PC-3 (cell line): ENCODE measurements at places on chromosomes 7 and 10. TPM values are rescaled to one million over a fixed set of nuclear protein-coding genes. Genes with fewer than 3 reads are reported as not detected.

DNA sequence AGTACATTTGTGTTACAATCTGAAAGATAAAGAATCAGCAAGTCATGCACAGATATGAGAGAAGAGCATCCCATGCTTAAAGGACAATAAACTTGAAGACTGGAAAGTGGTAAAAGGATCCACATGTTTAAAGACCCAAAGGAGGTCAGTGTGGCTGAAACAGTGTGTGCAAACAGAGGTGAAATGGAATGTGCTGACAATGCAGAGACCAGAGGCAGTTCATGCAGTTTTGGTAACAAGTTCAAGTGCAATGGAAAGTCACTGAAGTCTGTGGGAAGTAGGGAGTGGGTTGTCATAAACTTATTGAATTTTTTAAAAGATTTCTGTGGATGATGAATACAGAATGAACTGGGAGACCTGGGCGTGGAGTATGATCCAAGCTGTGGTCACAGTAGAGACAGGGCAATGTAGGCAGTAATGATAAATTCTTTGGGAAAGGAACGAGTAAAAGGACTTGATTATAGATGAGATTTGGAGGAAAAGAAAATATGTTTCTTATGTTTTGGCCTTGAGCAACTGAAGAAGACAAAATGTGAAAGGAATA lies 408.0 kb downstream of the HGF start:
- no peak for DNase-seq

The CISD1 gene
- total RNA-seq: 57.1 and 68.8 TPM in 2 replicates

DNA sequence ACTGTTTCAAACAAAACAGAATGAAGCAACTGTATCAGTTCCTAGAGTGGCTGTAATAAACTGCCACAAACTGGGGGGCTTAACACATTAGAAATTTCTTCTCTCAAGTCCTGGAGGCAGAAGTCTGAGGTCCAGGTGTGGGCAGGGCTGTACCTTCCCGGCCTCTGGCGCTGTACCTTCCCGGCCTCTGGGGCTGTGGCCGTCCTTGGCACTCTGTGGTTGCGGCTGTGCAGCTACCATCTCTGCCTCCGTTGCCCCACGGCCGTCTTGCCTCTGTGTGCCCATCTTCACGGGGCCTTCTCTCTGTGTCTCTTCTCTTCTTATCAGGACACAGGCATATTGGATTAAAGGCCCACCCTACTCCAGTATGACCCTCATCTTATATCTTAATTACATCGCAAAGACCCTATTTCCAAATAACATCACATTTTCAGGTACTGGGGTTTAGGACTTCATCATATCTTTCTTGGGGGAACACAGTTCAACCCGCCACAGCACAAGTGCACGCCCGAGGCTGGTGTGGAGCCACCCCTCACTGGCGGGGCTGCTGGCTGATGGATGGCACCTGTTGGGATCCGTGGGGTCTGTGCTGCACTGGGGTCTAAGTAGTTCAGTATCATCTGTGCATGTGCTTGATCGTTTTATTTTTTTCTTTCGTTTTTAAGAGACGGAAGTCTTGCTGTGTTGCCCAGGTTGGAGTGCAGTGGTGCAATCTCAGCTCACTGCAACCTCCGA lies 123.2 kb downstream of the ACTR3B start:
- no peak for DNase-seq

DNA sequence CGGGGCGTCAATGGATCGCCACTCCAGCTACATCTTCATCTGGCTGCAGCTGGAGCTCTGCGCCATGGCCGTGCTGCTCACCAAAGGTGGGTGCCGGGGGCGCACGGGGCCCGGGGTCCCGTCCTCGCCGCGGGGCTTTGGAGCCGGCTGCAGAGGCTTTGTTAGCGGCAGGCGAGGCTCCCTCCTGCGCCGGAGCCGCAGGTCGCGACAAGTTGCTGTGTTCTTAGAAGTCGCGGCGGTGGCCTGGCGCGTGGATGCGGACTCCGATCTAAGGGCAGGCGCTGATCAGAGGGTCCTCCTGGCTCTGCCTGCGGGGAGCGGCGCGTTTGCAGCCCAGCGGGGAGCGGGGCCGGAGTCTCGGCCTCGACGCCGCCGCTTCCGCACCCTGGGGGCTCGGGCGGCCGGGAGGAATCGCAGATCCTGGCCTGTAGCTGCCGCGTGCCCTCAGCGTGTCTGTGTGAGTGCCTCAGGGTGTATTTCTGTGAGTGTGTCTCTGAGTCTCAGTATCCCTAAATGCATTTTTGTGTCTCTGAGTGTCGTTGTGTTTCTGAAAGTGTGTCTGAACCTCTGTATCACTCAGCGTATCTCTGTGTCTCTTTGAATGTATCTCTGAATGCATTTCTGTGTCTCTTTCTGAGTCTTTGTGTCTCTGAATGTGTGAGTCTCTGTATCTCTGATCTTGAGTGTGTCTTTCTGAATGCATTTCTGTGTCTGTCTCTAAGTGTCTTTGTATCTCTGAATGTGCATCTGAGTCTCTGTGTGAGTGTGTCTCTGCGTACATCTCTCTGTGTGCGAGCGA lies 766 bp downstream of the BAMBI start:
- peak; percentile 11 for DNase-seq

- DNase-seq: no peak
Observed at GRCh38 chr10:86673216-86673826, 5.0 kb downstream of the LDB3 start.

DNA sequence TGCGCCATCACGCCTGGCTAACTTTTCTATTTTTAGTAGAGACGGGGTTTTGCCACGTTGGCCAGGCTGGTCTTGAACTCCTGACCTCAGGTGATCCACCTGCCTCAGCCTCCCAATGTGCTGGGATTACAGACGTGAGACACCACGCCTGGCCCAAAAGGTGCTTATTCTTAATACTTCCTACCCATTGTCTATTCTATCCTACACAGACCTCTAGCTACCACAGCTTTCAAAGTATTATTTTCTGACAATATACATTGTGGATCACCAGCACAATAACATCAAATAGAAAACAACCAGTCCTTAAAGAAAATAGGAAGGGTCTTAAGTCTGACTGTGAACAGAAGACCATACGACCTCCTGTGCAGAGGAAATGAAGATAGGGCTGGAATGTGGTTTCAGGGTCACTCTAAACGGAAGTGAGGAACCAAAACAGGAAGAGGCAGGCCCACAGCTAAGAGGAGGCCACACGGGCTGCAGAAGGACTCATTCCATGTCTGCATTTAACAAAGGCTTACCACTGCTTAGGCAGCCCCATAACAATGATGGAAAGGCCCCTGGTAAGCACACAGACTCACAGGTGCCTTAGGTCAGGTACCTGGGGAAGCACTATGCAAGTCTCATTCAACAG lies 115.2 kb downstream of the ZFAND4 start:
- DNase-seq: no peak

The BHLHA15 gene
- total RNA-seq: 12.0 and 13.9 TPM in 2 replicates

The CC2D2B gene
- not detected in 2 replicates for total RNA-seq

DNA sequence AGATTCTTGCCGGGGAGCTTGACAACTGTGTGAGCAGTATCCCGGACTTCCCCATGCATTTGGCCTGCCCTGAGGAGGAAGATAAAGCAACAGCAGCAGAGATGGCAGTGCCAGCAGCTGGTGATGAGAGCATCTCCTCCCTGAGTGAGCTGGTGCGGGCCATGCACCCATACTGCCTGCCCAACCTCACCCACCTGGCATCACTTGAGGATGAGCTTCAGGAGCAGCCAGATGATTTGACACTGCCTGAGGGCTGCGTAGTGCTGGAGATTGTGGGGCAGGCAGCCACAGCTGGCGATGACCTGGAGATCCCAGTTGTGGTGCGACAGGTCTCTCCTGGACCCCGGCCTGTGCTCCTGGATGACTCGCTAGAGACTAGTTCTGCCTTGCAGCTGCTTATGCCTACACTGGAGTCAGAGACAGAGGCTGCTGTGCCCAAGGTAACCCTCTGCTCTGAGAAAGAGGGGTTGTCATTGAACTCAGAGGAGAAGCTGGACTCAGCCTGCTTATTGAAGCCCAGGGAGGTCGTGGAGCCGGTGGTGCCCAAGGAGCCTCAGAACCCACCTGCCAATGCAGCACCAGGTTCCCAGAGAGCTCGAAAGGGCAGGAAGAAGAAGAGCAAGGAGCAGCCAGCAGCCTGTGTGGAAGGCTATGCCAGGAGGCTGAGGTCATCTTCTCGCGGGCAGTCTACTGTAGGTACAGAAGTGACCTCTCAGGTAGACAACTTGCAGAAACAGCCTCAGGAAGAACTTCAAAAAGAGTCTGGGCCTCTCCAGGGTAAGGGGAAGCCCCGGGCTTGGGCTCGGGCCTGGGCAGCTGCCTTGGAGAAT lies 6.7 kb downstream of the PPRC1 start:
- DNase-seq: no peak

The ENTPD1 gene
- not detected in 2 replicates for total RNA-seq

GRCh38 chr10:92291921-92292845 lies 1.2 kb downstream of the MARCHF5 start:
- peak; percentile 64 for DNase-seq

The CNTNAP2 gene
- total RNA-seq: 1.5 and 1.8 TPM in 2 replicates

- no peak for DNase-seq
Observed at GRCh38 chr10:115945701-115946445, 327.1 kb downstream of the GFRA1 start.

The CTAGE4 gene
- 1.4 and 1.6 TPM in 2 replicates for total RNA-seq

The IDI2 gene
- not detected in 2 replicates for total RNA-seq

The UNCX gene
- not detected in 2 replicates for total RNA-seq

- no peak for DNase-seq
Observed at GRCh38 chr7:128234476-128235026, 6.5 kb upstream of the LEP start.
